ENCODE measurements at places on chromosomes 6 and 20.

GRCh38 chr20:1212023-1212422, 8.8 kb downstream of the C20orf202 start:
- no peaks in the 10 kb centered on the region for H3K4me1 ChIP-seq
- no peak overlapping the region for H3K4me3 ChIP-seq
- H3K36me3 ChIP-seq: no peaks in the 10 kb centered on the region
- DNase-seq: no peak

DNA sequence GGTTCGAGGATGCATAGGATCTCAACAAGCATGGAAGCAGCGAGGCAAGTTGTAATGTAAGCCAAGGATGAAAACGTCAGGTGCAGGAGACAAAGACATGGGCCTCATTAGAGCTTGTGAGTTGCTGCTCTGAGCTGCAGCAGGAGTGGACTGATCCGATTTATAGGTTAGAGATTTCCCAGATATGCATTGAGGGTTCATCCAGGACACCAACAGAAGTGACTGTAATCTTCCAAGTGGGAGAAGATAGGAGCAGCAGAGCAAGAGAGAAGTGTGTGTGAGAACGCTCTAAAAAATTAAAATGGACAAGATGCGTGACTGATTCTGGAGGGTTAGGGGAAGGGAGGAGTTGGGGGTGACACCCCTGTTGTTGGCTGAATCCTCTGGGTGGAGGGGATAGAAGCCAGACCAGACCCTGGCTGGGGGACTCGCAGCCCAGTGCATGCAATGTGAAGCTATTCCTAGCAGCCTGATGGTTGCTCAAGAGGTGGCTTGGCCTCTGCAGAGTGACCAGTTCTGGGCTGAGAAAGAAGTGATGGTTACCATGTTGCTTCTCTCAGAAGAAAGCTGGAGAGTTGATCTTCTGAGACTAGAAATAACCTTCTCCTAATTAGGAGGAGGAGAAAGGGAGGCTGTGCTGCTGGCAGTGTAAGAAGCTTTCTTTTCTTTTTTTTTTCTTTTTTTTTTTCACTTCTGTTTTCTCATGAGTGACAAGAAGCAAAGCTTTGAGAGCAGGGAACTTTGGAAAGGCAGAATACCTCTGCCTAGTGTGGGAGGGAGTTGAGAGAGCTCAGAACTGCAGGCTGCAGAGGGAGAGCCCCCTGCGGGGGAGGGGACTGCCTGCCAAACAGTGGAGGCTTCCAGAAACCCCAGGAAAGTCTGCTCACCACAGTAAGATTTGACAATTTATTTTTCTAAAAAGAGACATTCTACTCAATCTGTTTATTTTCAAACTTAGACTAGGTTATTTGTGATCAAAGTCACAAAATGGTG, 116.9 kb downstream of the SLX4IP start:
- no peaks in the 10 kb centered on the region for H3K36me3 ChIP-seq
- H3K4me1 ChIP-seq: peaks cover 8% of the 10 kb centered on the region
- peak; percentile 33 for DNase-seq
- no peak overlapping the region for H3K27ac ChIP-seq
- no peak overlapping the region for H3K4me3 ChIP-seq
- no peaks in the 10 kb centered on the region for H3K27me3 ChIP-seq

DNA sequence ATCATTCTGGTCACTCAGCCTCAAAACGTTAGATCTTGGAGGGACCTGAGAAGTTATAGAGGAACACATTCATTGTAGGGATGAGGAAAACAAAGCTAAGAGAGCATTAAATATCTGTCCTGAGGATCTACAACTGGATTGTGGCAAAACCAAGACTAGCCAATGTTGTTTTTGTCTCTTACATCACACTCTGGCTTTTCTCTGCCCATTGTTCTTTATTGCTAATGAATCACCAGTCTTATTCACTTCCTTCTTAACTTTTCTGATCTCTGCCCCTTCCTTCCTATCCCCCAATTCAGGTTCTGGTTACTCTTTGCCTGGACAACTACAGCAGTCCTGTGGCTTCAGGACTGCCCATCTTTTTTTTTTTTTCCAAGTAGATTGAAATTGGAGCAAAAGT, 57.0 kb upstream of the PREP start:
- H3K36me3 ChIP-seq: no peaks in the 10 kb centered on the region
- H3K4me3 ChIP-seq: no peak overlapping the region
- no peak overlapping the region for H3K27ac ChIP-seq
- no peaks in the 10 kb centered on the region for H3K27me3 ChIP-seq
- H3K4me1 ChIP-seq: no peaks in the 10 kb centered on the region

DNA sequence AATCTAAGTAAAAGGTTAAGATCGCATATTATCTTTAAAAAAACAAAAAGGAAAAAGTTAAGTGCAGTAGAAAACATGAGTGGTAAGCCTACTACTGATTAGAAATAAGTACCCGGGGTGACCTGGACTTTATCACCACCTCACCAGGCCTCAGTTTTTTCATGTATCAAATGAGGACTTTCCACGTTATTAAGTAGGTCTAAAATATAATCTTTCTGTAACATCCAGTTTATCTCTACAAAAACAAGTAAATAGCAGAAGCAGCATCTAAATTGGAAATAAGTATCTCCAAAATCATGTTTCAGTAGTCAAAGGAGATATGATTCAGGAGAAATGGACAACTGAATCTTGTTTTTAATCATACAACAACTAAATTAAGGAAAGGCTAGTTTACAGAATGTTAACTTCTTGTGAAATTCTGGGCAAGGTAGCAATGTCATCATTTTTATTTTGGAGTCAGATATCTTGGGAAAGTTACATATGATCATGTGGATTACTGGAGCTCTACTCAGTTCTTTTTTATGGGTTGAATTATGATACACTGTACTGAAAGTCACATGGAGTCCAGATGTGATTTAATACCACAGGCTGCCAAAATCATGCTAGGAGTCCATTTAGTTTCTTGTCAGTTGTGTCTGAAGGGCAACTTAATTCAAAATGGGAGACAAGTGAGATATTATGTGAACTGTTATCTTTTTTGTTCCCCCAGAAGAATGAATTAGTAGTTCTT, 114.7 kb upstream of the PRL start:
- no peak overlapping the region for H3K4me3 ChIP-seq
- no peak for DNase-seq
- H3K27ac ChIP-seq: no peak overlapping the region
- no peaks in the 10 kb centered on the region for H3K36me3 ChIP-seq

GRCh38 chr20:47228654-47229053, 127.8 kb downstream of the ZMYND8 start:
- H3K27ac ChIP-seq: no peak overlapping the region
- peaks cover 36% of the 10 kb centered on the region for H3K36me3 ChIP-seq

DNA sequence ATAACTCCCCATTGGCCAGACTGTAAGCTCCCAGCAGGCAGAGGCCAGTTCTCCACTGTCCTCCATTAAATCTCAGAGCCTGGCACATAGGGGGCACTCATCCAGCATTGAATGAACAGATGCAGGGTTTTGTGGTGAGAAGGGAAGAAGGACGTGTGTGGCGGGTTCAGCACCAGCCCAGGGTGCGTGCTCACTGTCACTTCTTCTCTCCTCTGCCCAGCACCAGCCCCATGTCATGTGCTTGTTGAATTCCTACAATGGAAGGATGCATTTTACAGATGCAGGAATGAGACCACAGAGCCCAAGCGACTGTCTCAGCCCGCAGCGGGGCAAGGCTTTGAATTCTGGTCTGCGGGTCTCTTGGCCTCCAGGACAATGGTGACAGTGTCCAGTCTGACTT, 149.9 kb downstream of the CEBPB start:
- H3K4me3 ChIP-seq: no peak overlapping the region
- no peak for DNase-seq
- no peak overlapping the region for H3K27ac ChIP-seq
- H3K36me3 ChIP-seq: no peaks in the 10 kb centered on the region
- no peaks in the 10 kb centered on the region for H3K27me3 ChIP-seq

- no peaks in the 10 kb centered on the region for H3K27me3 ChIP-seq
- H3K4me1 ChIP-seq: peaks cover 25% of the 10 kb centered on the region
- H3K4me3 ChIP-seq: no peak overlapping the region
- H3K36me3 ChIP-seq: no peaks in the 10 kb centered on the region
- no peak for DNase-seq
Measured at GRCh38 chr20:23151008-23151703, 65.0 kb upstream of the CD93 start.

DNA sequence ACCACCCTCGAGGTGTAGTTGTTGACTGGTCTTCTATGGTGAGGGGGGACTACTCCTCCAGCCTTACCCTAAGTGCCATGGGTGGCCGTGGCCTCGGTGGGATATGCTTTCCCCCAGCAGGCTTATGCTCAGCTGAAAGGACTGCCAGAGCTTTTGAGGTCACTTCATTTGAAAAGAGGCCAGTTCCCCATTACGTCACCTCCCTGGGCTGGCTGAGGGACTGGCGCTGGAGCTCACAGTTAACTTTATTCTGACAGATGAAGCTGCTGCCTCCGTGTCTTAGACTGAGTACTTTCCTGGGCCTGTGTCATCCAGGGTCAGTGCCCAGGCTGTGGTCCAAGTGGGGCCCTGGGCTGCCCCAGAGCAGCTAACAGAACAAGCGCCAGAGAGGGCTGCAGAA, 42.8 kb upstream of the PCMTD2 start:
- DNase-seq: peak; percentile 33
- H3K36me3 ChIP-seq: no peaks in the 10 kb centered on the region
- peaks cover 60% of the 10 kb centered on the region for H3K27me3 ChIP-seq
- no peak overlapping the region for H3K27ac ChIP-seq
- H3K4me1 ChIP-seq: peaks cover 6% of the 10 kb centered on the region

DNA sequence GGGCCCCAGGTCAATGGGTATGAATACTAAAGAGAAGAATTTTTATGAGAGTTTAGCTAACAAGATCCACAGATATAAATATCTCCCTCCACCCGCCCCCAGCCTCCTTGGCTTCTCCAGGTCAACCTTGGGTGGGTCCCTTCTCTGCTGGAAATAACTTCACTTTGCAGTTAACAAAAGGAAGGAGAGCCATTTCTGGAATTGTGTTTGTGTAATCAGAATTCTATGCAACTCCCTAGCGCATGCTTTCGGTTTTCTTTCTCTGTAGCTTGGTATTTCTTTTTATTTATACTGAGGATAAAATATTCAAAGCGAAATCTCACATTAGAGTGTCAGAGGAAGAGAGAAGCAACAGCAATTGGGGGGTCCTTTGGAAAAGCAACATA, 27.1 kb downstream of the RIPOR2 start:
- peak overlapping the region; percentile 93 for H3K4me3 ChIP-seq
- H3K27me3 ChIP-seq: peaks cover 51% of the 10 kb centered on the region
- peaks cover 14% of the 10 kb centered on the region for H3K4me1 ChIP-seq
- DNase-seq: no peak

DNA sequence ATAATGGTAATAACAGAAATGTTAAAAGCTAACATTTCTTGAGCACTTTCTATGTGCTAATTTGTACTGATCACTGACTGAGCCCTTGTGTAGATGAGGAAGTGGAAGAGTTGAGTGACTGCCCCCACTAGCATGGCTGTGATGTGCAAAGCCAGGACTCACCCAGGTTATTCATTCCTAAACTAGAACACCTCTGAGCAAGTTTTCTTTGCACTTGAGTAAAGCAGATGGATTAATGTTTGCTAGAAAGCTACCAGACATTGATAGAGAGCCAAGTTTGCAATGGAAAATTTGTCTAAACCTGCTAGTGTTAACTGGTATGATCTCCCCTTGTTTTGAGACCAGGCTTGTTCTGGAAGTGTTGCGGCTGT, 467.4 kb upstream of the PLCB4 start:
- no peak overlapping the region for H3K4me3 ChIP-seq
- no peaks in the 10 kb centered on the region for H3K36me3 ChIP-seq
- H3K27me3 ChIP-seq: no peaks in the 10 kb centered on the region
- peaks cover 3% of the 10 kb centered on the region for H3K4me1 ChIP-seq
- DNase-seq: no peak

DNA sequence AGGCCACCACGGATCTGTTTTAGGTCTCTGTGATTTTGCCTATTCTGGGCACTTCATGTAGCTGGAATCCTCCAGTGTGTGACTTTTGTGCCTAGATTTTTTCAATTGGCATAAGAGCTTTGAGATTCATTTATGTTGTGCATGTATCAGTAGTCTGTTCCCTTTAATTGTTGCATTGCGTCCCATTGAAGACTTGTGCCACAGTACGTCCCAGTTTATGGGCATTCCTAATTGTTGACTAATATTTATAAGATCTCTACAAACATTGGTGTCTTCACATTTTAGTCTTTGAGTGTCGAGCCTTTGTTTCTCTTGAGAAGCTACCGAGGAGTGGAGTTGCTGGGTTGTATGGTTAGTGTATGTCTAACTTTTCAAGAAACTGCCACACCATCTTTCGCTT, 704 bp upstream of the FAM210B start:
- peaks cover 18% of the 10 kb centered on the region for H3K4me1 ChIP-seq
- H3K36me3 ChIP-seq: peaks cover 2% of the 10 kb centered on the region
- DNase-seq: no peak
- peak overlapping the region; percentile 68 for H3K4me3 ChIP-seq
- H3K27me3 ChIP-seq: peaks cover 5% of the 10 kb centered on the region

- H3K4me3 ChIP-seq: no peak overlapping the region
- no peaks in the 10 kb centered on the region for H3K36me3 ChIP-seq
- H3K27me3 ChIP-seq: no peaks in the 10 kb centered on the region
- DNase-seq: no peak
Measured at GRCh38 chr6:135261872-135262725, 81.0 kb downstream of the MYB start.

DNA sequence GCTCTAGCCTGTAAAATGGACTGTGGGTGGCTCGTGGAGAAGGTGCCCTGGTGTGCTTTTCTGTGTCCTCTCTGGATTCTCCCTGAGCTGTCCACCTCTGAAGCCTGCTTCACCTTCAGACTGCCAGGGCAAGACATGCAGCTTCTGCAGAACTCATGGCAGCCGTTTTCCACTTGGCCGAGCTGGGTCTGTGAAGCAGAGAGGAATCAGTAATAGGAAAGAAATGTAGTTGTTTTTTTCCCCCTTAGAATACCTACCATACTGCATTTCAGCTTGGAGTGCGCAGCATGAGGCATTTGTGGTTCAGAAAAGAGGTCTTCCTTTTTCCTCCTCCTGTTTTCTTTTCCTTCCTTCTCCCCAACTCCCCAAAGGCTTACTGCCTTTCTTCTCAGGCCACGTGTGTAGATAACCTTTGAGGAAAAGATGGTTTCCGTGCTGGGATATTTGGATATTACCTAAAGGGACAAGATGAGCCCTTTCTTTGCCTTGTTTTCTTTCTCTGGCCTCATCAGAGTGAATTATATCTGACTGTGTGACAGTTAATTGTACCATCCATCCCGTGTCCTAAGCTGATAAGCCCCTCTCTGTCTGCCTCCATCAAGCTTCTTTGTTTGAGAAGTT, 39.4 kb downstream of the RREB1 start:
- H3K4me1 ChIP-seq: peaks cover 26% of the 10 kb centered on the region
- peak overlapping the region; percentile 92 for H3K27ac ChIP-seq
- H3K36me3 ChIP-seq: no peaks in the 10 kb centered on the region
- no peak for DNase-seq
- no peaks in the 10 kb centered on the region for H3K27me3 ChIP-seq

- H3K27ac ChIP-seq: no peak overlapping the region
- H3K4me3 ChIP-seq: no peak overlapping the region
- H3K27me3 ChIP-seq: no peaks in the 10 kb centered on the region
- H3K4me1 ChIP-seq: no peaks in the 10 kb centered on the region
- DNase-seq: no peak
Measured at GRCh38 chr6:7008451-7008988, 99.2 kb upstream of the RREB1 start.

GRCh38 chr6:144315981-144316861, 31.1 kb downstream of the UTRN start:
- H3K27me3 ChIP-seq: no peaks in the 10 kb centered on the region
- peak overlapping the region; percentile 80 for H3K27ac ChIP-seq
- H3K36me3 ChIP-seq: peaks cover 4% of the 10 kb centered on the region

- no peak overlapping the region for H3K27ac ChIP-seq
- no peak for DNase-seq
- H3K4me3 ChIP-seq: no peak overlapping the region
- H3K36me3 ChIP-seq: no peaks in the 10 kb centered on the region
- no peaks in the 10 kb centered on the region for H3K27me3 ChIP-seq
Measured at GRCh38 chr6:125739364-125739763, 10.1 kb upstream of the HEY2 start.

Data from mesenchymal stem cell (in vitro differentiated cells and primary cell).